ENCODE measurements at places on chromosomes 2 and 18.

- DNase-seq: no peak
These were observed 4.2 kb downstream of the ALLC start for GRCh38 chr2:3662239-3662638.

- DNase-seq: peak; percentile 34
These were observed 1.2 kb upstream of the ST6GAL2 start for GRCh38 chr2:106886916-106887758.

GRCh38 chr2:105821428-105822125, 76.9 kb downstream of the NCK2 start:
- DNase-seq: no peak

DNA sequence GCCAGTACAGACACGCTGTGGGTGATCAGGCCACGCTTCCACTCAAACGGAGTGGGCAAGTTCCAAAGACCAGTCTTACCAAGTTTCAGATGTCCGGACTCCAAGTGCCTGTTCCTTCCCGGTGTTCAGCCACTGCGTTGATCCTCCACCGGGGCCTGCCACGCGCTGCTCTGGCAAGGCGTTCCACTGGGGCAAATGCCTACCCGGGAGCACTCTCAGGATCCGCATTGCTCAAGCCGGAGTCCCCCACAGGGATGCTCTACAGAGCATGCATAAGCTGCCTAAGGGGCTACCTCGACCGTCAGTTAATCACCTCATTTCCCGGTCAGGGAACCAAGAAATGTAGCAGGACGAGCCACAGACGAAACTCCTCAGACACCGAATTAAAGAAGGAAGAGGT, 37.0 kb upstream of the CLASP1 start:
- DNase-seq: no peak

- no peak for DNase-seq
These were observed 149.0 kb downstream of the MSH2 start for GRCh38 chr2:47551800-47552525.

DNA sequence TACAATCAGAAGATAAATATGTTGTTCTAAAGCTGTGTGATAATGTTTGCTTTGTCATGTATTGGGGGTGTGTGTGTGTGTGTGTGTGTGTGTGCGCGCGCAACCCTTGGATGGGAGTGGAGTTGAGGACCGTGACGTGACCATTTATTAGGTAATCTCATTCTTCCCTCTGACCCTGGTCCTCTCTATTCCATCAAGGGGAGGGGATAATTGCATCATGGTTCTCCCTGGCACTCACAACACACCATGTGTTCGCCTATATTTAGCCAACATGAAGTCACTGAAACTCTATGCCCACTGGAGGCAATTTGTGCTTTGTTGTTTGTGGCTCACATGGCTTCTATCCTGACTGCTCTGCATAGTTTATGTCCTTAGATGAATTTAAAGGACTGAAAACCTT, 79.8 kb upstream of the LRPPRC start:
- no peak for DNase-seq

GRCh38 chr2:237774811-237775553, 23.6 kb upstream of the RBM44 start:
- DNase-seq: no peak

GRCh38 chr18:8706791-8707555, 1.6 kb downstream of the MTCL1 start:
- DNase-seq: peak; percentile 60

- DNase-seq: no peak
These were observed 29.5 kb upstream of the ODC1 start for GRCh38 chr2:10477443-10478297.

DNA sequence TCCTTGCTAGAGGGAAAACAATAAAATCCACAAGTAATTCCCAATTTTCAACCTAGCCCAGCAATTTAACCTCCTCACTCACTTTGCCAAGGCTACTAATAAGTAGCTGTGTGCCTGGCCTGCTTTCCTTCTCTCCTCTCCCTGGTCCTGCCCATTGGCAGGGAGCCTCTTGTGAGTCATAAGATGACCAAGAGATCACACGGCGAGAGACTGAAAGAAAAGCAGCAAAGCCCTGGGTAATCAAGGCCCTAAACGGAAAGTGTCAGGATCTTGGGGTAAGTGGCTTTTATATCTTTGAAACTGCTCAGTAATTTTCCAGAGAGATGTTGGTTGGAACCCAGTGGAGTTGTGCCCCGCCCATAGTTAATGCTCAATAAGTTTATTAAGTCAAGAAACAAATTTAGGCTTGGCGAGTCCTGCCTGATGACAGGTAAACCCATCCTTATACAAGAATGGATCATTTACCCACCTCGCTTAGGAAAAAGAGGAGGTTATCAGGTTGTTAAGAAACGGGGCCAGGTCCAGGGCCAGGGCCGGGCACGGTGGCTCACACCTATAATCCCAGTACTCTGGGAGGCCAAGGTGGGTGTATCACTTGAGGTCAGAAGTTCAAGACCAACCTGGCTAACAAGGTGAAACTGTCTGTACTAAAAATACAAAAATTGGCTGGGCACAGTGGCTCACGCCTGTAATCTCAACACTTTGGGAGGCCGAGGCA, 10.0 kb upstream of the ADAM17 start:
- no peak for DNase-seq

DNA sequence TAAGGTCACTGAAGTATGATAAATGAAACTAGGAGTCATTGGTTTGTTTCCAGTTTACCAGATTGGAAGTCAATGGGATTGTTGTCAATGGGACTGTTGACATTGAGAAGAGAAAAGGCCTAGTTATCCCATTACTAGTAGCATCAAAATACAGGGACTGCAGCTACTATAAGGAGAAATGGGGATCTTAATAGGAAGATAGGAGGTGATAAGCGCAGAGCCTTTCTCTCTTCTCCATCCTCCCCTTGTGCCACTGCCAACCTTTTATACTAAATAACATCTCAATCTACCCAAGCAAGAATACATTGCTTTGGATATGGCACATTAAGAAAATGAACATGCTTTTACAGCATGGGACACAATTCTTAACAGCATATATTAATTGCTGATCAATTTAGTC, 10.5 kb upstream of the BBS5 start:
- DNase-seq: no peak

- DNase-seq: no peak
These were observed 105.7 kb upstream of the GPC1 start for GRCh38 chr2:240329778-240330177.

GRCh38 chr18:49464718-49465598, 4.5 kb upstream of the DYM start:
- no peak for DNase-seq

DNA sequence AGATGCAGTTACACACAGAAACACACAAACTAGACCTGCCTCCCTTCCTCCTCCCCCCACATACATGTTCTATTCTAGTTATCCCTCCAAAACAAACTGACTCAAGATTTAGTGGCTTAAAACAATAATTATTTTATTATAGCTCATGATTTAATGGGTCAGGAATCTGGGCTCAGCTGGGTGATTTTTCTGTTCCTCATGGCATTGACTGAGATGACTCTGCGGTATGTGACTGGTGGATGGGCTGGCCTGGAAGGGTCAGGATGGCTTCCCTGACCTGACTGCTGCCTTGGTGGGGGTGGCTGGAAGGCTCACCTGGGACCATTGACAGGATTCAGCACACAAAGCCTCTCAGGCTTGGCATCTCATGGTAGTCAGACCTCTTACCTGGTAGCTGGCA, 33.7 kb upstream of the NTSR2 start:
- DNase-seq: no peak

DNA sequence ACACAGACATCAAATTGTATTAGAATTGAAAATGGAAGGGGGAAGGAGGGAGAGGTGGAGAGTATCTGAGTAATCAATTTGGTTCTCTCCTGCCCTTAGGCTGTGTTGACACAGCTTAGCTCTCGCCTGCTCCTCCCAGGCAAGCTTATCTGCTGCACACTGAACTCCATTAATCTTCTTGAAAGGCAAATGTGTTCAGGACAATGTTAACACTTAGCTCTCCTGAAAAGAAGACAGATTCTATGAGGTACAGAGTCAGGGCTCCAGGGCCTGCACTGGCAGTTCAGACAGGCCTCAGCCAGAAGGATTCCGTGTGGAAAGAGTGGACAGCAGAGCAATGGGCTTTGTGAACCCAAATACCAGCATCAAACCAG, 430.0 kb upstream of the TNP1 start:
- DNase-seq: no peak

DNA sequence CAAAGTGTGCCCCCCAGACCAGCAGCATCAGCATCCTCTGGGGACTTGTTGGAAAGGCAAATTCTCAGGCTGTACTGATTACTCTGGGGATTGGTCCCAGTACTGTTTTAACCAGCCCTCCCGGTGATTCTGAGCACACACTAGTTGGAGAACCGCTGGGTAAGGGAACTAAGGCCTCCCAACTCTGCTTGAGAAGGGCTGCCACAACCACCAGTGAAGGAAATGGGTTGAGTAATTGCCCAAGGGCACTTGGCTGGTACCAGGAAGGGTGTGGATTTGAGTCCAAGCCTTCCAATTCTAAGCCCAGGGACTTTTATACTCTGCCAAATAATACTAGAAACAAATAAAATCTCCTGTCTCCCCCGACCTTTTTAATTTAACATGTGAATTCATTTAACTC, 219.9 kb downstream of the SETBP1 start:
- no peak for DNase-seq

GRCh38 chr2:134348239-134348638, 94.4 kb downstream of the MGAT5 start:
- DNase-seq: no peak

GRCh38 chr2:102837626-102838198, 75.9 kb downstream of the TMEM182 start:
- DNase-seq: no peak

DNA sequence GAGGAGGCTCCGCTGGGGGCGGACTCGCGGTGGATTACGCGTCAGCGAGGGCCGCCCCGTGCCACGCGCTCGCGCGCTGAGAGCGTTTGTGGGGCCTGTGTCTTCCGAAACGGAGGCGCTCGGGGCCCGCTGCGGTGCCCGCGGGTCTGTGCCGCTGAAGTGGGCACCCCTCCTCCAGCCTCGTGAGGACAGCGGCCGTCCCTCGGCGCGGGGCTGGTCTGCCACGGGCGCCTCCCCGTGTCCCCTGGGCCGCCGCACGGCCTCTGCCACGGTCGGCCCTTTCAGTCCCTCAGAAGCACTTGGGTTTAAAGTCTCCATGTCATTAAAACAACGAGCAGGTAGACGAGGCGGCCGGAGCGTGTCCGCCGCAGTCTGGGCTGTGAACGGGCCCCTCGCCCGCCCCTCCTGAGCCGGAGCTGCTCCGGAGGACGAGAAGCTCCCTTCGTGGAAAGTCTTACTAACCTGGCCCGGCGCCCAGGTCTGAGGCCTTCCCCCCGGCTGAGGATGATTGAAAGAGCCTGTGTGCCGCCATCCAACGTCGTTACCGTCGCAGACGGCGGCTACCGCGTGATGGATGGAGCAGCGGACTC, 97.6 kb downstream of the NFATC1 start:
- DNase-seq: peak; percentile 12

- DNase-seq: no peak
These were observed 215.1 kb downstream of the EIPR1 start for GRCh38 chr2:3162442-3163077.

- DNase-seq: no peak
These were observed 142.5 kb downstream of the FAM210A start for GRCh38 chr18:13583576-13584550.

- DNase-seq: no peak
These were observed 20.4 kb downstream of the FMNL2 start for GRCh38 chr2:152355409-152355831.

- no peak for DNase-seq
These were observed 108.2 kb upstream of the CAPN13 start for GRCh38 chr2:30915486-30915885.

GRCh38 chr2:168021800-168022587, 225.4 kb downstream of the STK39 start:
- DNase-seq: no peak

DNA sequence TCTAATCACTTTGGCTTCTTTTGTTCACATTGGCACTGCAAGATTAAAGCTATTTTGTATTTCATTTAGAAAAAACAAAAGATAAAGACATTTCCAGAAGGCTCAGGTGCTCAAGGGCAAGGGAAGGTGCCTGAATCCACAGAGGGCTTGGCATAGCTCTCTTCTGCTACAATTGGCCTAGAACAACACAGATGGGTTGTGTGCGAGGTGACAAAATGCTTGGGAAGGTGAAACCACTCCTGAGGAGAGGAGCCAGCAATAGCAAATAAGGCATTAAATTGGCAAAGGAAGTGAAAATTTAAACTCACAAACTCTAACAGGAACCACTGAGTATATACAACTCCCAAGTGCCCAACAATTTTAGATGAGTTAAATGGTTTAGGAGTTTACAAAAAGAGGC, 1290.4 kb upstream of the CHAC2 start:
- DNase-seq: no peak

DNA sequence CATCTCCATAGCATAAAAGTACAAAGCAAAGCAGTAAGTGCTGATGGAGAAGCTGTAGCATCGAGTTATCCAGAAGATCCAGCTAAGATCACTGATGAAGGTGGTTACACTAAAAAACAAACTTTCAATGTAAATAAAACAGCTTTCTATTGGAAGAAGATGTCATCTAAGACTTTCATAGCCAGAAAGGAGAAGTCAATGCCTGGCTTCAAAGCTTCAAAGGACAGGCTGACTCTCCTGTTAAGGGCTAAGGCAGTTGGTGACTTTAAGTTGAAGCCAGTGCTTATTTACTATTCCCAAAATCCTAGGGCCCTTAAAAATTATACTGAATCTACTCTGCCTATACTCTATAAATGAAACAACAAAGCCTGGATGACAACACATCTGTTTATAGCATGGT, 44.0 kb downstream of the METTL8 start:
- no peak for DNase-seq

DNA sequence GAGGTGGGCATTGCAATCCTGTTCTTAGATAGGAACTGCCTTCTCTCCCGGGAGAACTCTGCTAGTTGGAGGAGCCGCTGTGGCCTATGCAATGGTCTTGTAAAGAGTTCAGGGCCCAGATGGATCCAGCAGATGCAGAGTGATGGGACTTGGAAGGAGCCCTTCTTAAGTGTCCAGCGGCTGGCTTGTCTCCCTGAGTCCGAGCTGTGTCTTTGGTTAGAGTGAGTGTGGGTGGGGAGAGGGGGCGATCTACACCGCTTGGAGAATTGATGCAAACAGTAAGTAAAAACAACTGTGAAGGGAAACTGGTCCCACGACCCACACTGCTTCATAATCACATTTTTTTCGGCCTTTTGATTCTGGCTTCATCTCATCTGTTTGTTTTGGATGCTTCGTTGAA, 89.8 kb upstream of the CYRIA start:
- peak; percentile 3 for DNase-seq

DNA sequence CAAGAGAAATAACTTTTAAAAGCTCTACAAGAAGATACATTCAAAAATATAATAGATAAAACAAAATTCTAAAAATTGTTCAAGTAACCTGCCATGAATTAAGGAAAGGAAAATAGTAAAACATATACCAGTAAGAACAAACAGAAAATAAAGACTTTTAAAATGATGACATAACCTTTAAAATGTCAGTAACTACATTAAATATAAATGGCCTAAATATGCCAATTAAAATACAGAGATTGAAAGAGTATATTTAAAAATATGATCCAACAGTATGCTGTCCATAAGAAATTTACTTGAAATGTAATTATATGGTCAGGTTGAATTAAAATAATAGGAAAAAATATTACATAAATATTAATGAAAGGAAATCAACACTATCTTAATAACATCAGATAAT, 911.7 kb upstream of the POU3F3 start:
- no peak for DNase-seq

Data from mucosa of descending colon (tissue), 3 donors.